ENCODE measurements at places on chromosomes 2 and 18.

- DNase-seq, result no peak
These were observed 1072.7 kb downstream of the DSC3 start for GRCh38 chr18:29969876-29970275.

DNA sequence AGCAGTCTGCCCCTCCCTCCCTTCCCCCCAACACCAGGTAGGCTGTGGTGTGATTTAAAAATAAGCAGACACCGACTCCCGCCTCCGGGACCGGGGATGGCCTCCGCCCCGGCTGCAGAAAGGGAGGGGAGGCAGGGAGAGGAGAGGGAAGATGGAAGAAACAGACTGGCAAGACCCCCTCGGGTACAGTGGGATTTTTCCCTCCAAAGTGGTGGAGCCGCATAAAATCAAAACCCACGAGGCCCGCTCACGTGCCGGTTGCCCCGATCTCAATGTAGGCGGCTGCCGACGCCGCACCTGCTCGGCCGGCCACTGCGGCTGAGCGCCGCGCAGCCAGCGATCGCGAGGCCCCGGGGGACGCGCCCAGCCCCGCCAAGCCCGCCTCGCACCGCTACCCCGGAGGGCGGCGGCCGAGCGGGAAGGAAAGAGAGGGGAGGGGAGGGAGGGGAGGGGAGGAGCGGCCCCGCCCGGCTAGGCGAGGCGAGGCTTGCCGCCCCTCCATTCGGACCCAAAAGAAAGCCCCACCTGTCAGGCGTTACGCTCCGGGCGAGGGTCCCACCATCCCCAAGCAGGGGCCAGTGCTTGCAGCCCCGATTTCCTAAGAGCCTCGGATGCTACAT, 811 bp downstream of the ADD2 start:
- DNase-seq, result no peak

GRCh38 chr2:8165550-8165949, 516.3 kb upstream of the ID2 start:
- DNase-seq, result no peak

- no peak for DNase-seq
These were observed 59.8 kb upstream of the LGALSL start for GRCh38 chr2:64394153-64394552.

- no peak for DNase-seq
These were observed 33.1 kb upstream of the PDIA6 start for GRCh38 chr2:10845640-10846039.

- no peak for DNase-seq
These were observed 518.9 kb upstream of the RAB6C start for GRCh38 chr2:129460299-129461198.

GRCh38 chr18:9403795-9404564, 69.4 kb downstream of the TWSG1 start:
- no peak for DNase-seq

All from T47D (cell line).